ENCODE measurements at places on chromosomes 7 and 10.

DNA sequence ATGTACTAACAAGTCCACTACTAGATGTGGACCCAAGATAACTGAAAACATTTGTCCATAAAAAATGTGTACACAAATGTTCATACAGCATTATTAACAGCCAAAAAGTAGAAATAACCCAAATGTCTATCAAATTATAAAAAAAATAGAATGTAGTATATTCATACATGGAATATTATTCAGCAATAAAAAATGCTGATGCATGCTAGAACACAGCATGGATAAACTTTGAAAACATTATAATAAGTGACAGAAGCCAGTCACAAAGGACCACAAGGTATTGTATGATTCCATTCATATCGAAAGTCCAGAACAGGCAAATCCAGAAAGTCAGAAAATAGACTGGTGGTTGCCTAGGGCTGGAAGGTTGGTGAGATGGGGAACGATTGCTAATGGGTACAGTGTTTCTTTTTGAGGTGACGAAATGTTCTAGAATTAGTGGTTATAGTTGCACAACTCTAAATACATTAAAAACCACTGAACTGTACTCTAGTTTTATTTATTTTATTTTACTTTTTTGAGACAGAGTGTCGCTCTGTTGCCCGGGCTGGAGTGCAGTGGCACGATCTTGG, 43.3 kb upstream of the ANLN start:
- no peak for DNase-seq

DNA sequence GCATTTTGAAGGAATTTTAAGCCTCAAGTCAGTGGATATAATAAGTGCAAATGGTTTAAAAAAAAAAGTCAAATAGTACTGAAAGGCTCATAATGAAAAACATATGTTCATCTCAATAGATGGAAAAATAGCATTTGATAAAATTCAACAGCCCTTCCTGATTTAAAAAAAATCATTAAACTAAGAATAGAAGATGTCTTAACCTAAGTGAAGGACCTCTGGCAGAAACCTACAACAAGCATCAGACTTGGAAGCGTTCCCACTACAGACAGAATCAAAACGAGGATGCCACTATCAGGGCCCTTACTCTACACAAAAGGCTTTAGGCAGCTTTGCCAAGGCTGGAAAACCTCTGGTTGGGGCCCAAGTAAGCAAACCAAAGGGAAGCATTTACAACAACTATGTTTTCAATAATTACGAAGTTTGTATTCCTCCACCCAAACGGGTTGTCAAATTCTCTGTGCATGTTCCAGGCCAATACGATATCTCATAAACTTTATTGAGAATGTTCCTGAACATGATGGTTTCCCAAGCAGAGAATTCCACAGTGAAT, 45.1 kb downstream of the CYTH3 start:
- DNase-seq: no peak

DNA sequence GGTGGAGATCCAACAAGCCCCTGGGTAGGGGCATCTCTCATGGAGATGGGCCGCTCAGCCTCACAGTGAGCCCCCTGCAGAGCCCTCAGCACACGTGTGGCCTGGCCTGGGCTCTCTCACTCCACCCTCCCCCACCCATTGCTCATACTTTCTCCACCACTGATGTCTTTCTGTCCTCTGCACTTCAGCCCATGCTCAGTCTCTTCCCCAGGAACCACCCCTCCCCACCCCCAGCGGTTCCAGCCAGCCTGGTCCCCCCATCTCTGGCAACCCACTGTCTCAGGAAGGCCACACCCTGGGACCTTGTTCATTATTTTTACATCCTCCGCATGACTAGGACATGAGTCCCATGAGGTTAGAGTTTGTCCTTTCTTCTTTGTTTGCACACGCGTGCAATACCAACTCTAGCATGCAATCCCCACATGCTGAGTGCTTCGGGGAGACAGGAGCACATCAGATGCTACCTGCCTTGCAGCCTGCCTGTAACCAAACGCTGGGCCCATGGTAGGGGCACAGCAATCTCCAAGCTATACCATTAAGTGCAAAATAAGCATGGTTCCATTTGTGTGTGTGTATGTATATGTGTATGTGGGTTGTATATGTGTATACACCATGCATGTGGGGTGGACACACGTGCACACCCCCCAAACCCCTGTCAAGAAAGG, 408.4 kb upstream of the FOXK1 start:
- no peak for DNase-seq

GRCh38 chr10:77349226-77349625, 288.4 kb downstream of the KCNMA1 start:
- no peak for DNase-seq

DNA sequence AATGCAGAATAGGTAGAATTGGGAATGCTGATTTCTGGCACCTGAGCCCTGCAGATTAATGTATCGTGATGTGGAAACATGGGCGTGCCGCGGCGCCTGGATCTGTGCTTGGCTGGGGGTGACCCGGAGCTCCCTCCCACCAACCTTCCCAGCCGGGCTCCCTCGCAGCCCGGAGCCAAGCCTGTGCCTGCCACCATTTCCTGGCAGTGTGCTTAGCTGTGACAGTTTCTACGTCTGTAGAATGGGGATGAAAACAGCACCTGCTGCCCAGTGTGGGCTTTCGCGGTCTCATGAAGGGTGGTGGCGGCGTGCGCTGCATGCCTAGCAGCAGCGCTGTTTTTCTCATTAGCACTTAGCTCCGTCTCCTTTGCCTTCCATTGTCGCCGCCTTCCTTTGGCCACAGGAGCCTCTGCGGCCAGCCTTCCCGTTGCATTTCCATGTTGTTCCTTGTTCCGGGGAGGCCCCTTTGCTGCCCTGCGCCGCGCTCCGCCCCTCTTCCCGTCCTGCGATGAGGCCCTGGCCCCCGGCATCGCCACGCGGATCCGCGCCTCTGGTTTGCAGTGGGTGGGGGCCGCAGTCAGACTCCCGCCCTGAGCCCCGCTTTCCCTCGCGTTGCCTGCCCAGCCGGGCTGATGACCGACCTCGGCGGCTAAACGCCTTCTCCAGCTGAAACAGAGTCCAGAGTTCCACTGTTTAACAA, 84.2 kb downstream of the CUL1 start:
- no peak for DNase-seq

DNA sequence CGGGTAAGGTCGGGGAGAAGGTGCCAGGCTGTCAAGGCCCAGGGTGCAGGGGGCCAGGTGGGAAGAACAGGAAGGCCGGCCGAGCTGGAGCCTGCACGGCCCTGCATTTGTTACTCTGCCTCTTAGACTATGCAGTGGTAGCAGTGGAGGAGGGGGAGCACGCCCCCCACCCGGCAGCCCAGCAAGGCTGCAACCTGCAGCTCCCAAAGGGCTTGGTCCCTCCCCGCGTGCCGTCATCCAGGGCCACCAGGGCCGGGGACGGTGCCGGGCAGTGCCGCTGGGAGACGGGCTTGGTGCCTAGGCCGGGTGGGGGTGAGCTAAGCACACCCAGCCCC, 7.0 kb upstream of the GPER1 start:
- no peak for DNase-seq

DNA sequence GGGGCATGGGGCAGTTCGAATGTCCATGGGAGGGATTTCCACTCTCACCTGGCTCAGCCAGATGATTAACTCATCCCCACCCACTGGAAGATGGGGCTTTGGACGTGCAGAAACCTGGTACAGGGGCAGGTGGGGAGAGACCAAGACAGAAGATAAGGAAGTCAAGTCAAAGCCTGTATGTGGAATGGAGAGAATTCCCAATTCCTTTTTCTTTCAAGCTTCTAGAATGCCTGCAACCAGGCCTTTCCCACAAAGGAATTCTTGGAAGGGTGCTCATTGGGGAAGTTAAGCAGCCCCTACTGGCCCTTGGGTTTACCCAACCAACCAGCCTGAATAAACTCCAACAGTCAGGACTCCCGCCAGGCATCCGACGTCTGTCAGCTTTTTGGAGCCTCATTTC, 39.1 kb downstream of the CCM2 start:
- no peak for DNase-seq

DNA sequence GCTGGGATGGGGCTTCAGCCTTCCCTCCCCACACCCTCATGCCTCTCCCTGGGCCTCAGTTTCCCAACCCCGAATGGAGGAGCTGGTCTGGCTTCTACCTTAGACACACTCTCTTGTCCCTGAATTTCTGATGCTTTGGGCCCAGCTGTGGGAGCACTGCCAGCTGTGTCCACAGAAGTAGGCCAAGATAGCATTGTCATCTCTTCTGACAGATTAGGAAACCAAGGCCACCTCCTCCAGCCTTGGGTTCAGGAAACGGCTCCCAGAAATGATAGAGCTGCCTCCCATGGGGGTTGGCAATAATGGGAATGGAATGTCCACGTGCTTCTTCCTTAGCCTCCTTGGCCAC, 1.3 kb downstream of the PPIF start:
- DNase-seq: no peak

- DNase-seq: no peak
Measured at GRCh38 chr7:3961857-3962503, 660.9 kb downstream of the SDK1 start.

DNA sequence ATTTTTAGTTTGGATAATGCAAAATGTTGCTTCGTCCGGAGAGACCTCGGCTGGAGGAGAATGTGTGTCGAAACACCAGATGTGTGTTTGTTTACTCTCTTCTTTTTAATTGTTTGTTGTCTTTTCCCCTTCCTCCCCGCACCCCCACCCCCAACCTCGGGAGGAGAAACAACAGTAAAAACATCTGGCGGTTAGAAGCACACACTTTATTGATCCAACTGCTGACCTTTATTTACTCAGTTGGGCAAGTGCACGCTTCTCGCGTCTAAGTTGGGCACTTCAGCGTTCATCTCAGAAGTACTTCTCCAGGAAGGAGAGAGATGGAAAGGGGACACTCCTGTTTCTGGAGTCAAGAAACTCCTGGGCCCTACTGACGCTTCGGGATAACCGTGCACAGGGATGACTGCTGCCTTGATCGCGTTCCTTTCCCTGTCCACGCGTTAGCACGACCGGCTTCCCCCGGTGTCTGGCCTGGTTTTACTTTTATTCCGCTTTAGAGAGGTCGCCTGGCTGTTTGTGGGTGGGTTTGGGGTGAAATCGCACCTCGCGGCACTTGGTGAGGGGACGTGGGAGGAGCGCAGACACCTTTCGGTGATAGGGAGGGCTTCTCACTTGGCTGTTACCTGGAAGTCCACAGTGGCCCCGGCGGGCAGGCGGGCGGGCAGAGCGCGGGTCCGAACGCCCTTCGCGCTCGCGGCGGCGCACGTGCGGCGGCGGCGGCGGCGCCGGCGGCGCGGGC, 168.3 kb upstream of the PPP1R3A start:
- DNase-seq: no peak

- DNase-seq: no peak
Measured at GRCh38 chr7:7746458-7746857, 28.1 kb upstream of the RPA3 start.

GRCh38 chr7:1062296-1063294, 18.2 kb downstream of the GPR146 start:
- DNase-seq: no peak
